ENCODE measurements at places on chromosomes 2 and 18. TPM values are rescaled to one million over a fixed set of nuclear protein-coding genes. Genes with fewer than 3 reads are reported as not detected.

The MC5R gene
- total RNA-seq: 0.69 TPM

The CFC1 gene
- total RNA-seq: 9.2 TPM

The SCN7A gene
- total RNA-seq: 19.6 TPM

The GAD1 gene
- total RNA-seq: 163 TPM

The MC4R gene
- total RNA-seq: 14.8 TPM

The VAMP5 gene
- 5.1 TPM for total RNA-seq

The NT5C1B gene
- total RNA-seq: not detected
